ENCODE measurements at places on chromosomes 7 and 10.

DNA sequence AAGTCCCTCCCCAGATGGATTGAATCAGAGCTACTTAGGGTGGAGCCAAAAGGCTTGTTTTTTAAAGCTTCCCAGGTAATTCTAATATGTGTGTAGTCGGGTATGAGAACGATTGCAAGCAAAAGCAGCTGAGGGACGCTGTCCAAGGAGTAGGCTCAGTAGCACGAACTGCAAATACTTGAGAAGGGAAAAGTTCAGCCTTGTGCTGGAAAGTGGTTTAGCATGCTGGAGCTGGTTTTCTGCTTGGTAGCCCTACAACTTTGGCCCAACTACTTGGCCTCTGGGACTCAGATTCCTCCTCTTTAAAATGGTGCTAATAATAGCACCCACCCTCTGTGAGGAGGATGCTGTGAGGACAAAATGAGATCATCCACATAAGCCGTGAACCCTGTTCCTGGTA, 76.2 kb downstream of the AHR start:
- no peak for DNase-seq

DNA sequence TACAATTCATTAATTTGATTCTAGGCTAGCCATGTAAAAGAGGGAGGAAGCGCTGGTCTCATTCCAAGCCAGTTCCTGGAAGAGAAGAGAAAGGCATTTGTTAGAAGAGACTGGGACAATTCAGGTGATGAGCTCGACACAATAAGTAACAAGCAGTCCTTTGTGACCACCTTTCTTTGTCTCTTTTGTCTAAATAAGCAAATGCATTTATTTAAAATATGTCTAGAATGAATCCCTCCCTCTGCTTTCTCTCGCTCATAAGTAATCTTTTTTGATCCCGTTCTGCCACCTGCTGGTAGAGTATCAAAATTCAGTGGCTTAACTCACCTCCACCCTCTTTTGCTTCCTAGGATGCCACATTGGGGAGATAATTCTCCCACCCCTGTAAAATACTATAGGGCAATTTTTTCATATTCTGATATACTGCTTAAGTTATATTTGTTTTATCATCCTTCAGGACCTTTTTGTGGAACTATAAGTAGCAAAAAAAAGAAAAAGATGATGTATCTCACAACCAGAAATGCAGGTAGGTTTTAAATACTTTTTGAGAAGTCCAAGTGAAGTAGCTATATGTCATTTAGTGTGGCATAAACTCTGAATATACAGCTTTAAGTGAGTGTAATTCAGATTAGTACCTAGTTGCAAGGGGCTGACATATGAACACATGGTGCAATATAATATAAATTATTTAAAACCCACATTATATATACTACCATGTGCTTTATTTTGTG, 91.5 kb downstream of the GSDME start:
- DNase-seq: no peak

DNA sequence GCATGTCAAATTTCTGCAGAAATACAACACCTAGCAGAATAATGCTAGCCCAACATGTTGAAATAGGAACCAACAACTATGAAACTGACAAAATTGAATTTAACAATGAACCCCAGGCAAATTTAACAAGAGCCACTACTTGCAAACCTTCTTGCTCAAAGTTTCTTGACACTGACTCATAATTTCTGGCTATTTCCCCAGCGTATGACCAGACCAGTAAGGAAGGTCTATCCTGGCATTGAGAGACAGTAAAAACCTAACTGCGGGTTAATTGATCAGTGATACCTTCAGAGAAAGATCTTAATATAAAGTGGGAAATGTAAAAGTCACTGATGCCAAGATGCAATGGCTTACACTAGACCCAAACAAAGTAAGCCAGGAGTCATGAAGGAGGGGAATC, 510.1 kb downstream of the ARL4A start:
- no peak for DNase-seq

GRCh38 chr7:67738958-67739357, 742.3 kb downstream of the TYW1 start:
- DNase-seq: no peak

- DNase-seq: no peak
Observed at GRCh38 chr10:29879862-29880261, 179.5 kb downstream of the JCAD start.

DNA sequence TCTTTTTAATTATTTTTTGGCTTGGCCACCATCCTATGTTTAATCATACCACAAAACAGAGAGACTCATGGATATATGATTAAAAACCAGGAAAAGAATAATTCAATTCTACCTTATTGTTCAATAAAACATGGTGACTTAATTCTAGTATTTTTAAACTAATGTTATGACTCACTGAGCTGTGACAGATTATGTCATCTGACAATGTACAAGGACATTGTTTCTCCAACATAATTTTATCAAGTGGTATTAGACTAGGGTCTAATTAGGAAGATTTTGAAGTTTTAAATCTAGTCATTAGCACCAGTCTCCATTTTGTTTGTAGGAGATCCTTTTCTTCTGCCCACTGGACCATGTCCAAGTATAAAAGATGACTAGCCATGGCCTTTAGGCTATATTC, 199.3 kb upstream of the MDFIC start:
- no peak for DNase-seq

- no peak for DNase-seq
Observed at GRCh38 chr10:77524281-77524711, 113.3 kb downstream of the KCNMA1 start.

DNA sequence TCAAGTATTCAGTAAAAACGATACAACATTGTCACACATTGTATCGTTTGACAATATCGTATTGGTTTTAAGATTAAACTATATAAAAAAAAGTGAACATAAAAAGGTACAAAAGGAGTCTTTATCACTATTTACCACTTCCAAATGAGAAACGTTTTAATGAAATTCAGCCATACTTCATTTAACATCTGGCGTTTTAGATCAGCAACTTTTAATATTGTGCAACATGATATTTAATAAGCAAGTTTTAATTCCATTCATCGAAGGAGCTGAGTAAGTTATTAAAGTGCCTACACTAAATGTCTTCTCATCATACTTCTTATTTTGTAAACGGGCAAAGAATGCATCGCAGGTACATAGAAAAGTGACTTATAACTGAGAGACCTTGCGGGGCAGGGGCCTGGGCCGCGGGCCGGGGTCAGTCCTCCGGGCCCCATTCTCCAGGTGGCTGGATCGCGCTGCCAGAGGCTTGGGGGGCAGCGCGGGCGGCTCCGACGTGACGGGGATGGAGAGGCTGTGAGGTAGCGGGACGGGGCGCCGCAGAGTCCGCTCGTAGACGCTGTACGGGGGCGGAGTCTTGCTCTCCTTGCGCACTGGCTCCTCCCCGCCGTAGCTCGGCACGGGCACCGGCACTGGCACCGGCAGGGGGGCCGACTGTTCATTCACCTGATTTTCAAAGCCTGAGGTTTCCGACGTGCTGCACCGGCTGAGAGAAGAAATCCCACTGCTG, 165.8 kb upstream of the IMMP2L start:
- DNase-seq: no peak

GRCh38 chr10:113549856-113550255, 3.0 kb upstream of the HABP2 start:
- no peak for DNase-seq

DNA sequence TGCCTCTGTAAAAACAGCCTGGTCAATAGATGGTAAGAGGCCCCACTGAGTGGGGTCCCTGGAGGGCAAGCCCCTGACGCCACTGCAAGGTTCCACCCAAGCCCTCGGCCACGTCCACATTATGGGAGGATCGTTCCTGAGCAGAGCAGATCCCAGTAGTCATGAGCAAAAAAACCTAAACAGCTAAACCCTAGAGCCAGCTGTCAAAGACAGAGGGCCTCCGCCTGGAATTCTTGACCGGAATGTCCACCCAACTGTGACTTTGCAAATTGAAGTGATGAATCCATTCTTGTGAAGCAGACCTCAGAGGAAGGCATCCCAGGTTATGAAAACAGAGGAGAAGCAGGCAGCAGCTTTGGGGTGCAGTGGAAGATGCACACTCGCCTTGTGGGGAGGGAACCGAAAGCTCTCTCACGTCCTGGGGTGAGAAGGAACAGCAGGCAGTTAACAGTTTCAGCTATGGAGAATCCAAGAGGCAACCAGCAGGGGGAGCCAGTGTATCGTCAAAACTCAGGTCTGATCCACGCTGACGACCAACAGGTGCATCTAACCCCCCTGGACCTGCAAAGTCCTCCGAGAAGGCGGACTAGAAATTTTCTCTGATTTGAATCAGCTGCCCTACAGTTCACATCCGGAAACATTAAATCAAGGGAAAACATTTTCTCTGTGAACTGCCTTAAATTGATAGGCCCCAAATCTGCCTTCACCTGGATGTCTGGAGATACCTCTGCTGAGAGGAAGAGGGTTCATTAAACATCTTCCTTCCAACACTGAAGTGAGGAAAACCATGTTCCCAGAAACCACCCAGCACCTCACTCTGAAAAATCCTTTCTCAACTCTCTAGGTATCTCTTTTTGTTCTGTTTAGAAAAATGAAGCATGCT, 139.1 kb upstream of the PFKP start:
- peak; percentile 67 for DNase-seq

- DNase-seq: no peak
Observed at GRCh38 chr10:71848325-71849275, 2.5 kb downstream of the PSAP start.

- no peak for DNase-seq
Observed at GRCh38 chr10:34370126-34370525, 445.0 kb downstream of the PARD3 start.

- no peak for DNase-seq
Observed at GRCh38 chr7:150408393-150409299, 29.5 kb downstream of the ZNF775 start.

- DNase-seq: no peak
Observed at GRCh38 chr7:141360803-141361202, 190.4 kb upstream of the AGK start.
